ENCODE measurements at places on chromosomes 12 and 14.

DNA sequence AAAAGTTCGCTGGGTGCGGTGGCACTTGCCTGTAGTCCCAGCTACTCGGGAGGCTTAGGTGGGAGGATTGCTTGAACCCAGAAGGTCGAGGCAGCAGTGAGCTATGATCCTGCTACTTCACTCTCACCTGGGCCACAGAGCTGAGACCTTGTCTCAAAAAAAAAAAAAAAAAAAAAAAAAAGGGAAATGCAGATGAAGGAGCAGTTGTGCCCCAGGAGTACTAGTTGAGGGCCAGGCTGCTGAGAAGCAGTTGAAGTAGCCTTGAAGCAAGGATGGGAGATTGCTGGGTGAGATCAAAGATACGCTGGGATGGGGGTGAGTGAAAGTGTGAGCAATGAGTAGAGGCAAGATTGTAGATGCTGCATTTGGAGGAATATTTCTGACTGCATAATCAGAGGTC, 93.4 kb upstream of the DNM1L start:
- DNase-seq, result no peak

GRCh38 chr14:80714474-80714873, 227.1 kb downstream of the CEP128 start:
- no peak for DNase-seq

DNA sequence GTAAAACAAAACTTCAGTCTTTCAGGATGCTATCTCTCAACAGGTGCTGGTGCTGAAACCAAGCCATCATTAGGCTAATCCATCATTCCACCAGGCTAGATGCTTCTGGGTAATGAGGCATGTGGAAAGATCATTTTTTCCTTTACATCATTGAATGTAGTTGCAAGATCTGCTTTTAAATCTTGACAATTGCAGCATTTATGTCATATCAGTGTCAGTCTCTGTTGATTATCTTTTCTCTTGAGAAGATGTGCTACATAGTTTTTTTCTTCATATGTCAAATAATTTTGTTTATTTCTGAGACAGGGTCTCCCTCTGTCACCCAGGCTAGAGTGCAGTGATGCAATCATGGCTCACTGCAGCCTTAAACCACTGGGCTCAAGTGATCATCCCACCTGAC, 16.2 kb upstream of the EXD2 start:
- DNase-seq, result no peak

- no peak for DNase-seq
Observed at GRCh38 chr12:23534196-23534595, 415.3 kb downstream of the SOX5 start.

DNA sequence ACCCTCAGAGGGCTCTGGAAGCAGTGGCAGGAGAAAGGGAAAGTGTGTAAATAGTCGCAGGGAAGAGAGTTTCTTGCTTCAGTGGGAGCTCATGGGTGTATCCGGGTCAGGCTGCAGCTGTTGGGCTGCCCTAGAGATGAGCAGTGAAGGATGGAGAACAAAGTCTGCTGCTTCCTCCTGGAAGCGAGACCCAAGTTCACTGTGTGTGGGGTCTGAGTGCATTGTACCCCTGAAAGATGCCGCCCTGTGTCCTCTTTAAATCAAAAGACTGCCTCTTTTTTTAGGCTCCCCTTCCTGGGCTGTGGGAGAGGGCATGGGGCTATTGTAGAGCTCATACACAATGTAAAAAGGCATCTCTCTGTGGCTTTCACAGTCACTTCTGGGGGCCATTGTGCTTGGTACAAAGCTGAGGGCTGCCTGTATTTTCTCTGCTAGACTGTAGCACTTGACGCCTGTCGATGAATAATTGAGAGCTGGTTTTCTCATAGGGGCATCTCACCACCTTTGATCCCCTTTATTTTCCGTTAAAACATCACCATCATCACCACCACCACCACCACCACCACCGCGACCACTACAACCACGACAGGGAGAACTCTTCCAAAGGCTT, 16.7 kb downstream of the CHST11 start:
- DNase-seq, result no peak

- no peak for DNase-seq
Observed at GRCh38 chr12:50249464-50250182, 33.7 kb downstream of the LIMA1 start.

DNA sequence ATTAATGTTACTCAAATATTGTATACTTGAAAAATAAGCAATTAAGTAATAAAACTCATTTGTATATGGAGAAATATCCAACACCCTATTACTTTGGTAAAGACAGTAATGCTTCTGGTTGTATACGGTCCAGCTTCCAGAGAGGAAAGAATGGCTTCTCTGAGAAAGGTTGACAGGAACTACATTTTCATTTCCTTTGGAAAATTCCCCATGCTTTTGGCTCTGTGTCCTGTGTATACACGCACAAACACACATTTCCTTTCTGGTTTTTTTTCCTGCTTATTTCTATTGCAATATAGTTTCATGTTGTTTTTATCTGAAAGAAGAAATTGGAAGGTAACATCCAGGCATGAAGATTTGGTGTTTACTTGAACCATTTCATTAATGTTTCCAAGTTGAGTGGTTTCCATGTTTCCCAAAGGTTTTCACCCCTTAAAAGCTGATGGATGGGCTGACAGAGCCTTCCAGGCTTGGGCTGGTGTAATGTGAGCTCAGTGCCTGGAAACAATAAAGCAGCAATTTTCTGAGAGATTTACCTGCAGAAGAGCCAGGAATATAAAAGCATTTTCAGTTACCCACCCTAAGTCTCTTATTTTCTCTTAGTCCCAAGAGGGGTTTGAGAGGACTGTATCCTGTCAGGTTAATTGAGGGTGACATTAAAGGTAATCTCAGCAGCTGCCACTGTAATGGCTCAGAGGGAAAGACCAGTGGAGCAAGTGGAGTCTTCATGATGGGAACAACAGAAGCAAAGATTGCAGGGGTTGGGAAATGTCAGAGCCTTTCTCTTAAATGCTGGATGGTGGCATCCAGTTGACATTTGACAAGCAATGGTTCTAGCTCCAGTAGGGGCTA, 33.4 kb upstream of the TMTC1 start:
- no peak for DNase-seq

- DNase-seq, result no peak
Observed at GRCh38 chr14:52067873-52068614, 815 bp downstream of the NID2 start.
